Fibroblast of skin of left biceps (primary cell): ENCODE measurements at places on chromosomes 4 and X.

DNA sequence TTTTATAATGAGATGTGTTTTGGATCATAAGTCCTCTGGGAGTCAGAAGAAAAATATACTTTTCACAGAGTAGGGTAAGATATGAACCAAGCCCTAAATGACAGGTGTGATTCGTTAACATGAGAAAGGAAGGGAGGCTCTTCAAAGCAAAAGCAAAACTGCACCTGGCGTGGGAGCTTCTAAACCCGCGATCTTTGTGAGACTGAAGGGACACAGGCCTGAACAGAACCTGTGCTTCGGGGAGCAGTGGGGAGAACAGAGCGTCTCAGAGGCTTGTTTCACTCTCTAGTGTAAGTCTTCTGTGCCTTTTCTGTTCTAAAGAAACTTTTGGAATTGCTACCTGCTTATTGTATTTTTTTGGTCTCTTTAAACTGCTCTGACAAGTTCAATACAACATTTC is 30.2 kb upstream of the CYP4V2 start:
- DNase-seq, result no peak

GRCh38 chrX:155745792-155746191 is 133.0 kb upstream of the TMLHE start:
- DNase-seq, result no peak

DNA sequence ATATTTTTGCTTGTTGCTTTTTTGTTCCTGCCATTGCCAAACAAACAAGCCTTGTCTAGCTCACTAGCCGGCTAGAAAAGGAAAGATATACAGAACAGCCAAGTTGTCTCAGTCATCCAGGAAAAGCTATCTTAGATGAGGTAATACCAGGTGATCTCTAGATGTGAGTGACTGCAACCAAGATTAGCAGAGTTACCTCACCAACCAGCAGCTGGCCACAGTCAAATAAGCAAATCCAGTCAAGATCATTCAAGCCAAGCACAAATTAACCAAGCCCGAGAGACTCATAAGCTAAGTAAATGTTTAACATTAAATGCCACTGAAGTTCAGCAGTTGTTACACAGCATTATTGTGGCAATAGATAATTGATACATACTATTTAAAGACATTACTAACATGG is 108.6 kb downstream of the CENPC start:
- DNase-seq, result no peak

DNA sequence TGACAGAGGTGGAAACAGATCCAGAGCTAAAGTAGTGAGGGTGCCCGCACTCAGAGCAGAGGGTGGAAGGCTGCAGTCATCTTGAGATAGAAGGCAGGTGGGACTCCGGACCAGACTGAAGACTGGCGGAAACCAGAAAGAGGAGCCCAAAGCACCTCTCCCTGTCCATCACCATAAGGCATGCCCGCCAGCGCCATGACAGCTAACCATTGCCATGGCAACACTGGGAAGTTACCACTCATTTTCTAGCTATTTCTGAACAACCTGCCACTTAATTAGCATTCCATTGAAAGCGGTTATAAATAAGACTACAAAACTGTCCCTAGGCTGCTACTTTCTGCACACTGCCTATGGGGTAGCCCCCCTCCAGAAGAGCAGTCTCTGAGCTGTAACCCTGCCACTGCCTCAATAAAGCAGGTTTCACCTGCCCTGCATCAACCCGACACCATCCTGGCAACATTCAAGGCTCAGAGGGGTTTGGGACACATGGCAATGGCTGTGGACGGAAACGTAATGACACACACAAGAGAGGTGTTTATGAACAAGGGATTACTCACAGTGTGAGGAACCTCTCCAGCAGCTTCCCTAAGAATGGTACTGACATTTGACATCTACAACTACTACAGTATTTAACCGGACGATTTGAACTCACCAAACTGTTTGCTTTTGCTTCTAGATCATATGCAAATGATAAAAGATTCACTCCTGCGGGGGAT is 27.8 kb upstream of the FGFBP2 start:
- no peak for DNase-seq

- no peak for DNase-seq
These were observed 750 bp downstream of the TMEM129 start for GRCh38 chr4:1720163-1720983.

GRCh38 chrX:52977953-52978352 is 19.6 kb upstream of the FAM156A start:
- no peak for DNase-seq

DNA sequence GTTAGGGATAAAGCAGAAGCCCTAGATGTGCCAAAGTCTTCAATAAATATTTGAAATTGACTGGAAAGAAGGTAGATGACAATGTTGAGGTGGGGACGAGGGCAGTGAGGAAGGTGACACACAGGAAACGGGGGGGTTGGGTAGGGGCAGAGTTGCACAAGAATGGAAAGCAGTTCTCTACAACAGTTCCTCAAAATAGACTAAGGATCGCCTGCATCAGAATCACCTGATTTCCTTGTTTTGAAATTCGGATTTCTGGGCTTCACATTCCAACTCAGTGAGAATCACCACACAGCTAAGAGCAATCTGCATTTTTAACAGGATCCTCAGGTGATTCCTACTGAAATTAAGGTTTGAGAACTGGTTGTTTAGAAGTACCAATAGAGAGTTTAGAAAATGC is 70.6 kb downstream of the ARFIP1 start:
- DNase-seq, result no peak

GRCh38 chr4:109211671-109212070 is 90.8 kb downstream of the COL25A1 start:
- DNase-seq, result no peak

DNA sequence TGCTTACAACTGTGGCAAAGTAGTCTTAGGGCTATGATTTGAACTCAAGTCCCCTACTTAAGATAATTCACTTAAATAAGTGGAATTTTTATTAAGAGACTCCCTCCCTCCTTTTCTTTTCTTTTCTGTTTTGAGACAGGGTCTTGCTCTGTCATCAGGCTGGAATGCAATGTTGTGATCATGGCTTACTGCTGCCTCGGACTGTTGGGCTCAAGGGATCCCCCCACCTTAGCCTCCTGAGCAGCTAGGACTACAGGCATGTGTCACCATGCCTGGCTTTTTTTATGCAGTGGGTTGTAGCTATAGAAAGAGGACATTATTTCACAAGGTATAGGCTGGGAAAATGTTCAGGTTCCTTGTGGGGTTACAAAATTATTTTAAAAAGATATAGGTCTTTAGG is 19.2 kb downstream of the DIAPH2 start:
- DNase-seq, result no peak

DNA sequence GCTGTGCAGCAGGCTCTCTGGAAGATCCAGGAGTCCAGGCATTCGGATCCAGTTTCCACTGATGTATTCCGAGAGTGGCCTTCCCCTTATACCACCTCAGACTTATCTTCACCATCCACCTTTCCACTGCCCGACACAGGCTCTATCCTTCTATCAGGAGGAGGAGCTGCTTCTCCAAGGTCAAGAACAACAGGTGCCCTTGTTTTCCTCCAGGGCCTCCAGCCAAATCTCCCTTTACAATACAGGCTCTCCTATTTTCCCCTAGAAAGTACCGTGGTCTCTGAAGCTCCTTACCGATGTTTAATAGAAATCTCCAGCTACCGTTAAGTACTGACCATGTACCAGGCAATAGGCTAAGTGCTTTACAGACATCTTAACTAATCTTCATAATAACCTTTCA is 61.3 kb downstream of the AFAP1 start:
- DNase-seq, result no peak

DNA sequence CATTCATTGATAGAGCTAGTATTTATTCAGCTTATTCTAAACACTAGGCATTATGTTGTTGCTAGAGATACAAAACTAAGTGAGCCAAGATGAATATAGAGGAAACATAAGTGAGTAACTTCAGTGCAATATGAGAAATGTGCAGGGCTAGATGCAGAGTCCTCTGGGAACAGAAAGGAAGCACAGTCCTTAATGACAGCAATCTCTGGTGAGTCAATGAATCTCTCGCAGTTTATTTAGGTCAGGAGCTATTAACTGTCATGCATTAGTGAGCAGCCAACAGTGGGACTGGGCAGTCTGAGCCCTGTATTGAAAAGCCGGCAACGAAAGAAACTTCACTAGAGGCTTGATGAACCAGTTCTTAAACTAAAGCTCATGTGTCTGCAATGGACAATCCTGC is 598.1 kb upstream of the MAGEB2 start:
- peak; percentile 9 for DNase-seq

DNA sequence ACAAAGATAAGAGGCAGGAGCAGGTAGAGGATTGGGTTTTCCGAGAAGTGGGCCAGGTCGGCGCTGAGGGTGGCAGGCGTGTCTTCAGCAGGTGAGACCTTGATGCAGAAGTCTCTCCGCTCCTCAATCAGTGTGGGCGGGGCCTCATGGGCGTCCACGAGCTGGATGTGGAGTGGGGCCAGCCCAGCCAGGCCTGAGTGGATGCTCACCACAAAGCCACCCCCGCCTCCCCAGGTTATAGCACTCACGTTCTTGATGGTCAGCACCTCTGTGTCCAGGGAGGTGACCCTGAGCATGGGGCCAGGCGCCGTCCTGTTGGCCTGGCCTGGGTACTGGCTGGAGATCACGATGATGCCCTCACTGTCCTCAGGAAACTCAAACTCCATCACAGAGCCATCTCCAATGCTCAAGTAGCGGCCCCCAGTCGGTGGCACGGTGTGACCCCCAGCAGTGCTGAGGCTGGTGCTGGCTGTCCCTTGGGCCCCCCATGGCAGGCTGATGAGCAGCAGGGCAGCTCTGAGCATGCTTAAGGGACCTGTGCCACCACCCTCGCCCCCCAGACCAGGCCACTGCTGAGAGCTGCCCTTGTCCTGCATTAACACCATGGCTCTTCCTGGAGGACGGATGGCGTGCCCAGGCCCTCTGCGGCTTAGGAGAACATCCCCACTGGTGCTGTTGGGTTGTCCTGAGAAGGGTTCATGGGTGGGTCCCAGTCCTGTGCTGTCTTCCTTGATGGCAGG is 1.9 kb downstream of the SLC10A3 start:
- DNase-seq, result no peak

DNA sequence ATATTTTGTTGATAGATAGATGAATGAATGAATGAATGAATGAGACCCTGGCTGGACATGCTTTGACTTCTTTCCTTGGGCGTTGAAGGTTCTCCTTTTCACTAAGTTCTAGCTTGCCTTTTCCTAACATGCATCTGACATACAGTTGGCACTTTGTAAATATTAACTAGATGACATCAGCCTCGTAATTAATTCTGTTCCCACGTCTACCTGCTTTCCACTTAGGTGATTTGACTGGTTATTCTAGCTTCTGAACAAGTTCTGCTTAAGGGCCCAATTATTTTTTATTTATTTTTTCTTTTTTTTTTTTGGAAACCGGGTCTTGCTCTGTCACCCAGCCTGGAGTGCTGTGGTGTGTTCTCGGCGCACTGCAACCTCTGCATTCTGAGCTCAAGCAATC is 13.9 kb upstream of the RASL11B start:
- no peak for DNase-seq

- no peak for DNase-seq
These were observed 55.2 kb downstream of the DOCK11 start for GRCh38 chrX:118550792-118551191.

DNA sequence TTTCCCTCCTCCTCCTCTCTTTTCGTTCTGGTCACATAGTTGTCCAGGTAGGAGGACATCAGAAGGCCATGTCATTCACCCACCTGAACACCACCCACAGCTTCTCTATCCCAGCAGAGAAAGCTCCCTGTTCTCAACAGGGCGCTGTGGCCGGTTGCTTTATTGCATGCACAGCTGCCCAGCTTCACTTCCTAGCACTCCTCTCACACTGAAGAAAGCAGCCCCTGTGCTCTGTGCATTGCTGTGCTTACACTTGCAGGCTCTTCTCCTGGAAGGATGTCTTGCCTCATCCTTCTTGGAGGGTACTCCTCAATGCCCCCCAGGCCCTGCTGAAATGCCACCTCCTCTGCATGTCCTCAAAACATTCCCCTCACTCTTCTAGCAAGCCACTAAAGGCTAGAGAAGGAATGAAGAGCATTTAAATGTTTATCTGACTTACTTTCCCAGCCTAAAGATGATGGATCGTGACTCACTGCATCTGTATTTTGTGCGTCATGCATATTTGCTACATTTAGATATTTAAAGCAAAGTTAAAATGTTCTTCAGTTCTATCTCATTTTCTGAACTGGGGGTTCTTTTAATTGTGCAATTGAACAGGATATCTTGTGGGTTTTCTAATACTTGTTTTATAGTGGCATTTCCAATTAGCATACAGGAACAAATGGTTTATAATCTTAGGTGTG is 186.4 kb upstream of the PUDP start:
- DNase-seq, result peak; percentile 66

DNA sequence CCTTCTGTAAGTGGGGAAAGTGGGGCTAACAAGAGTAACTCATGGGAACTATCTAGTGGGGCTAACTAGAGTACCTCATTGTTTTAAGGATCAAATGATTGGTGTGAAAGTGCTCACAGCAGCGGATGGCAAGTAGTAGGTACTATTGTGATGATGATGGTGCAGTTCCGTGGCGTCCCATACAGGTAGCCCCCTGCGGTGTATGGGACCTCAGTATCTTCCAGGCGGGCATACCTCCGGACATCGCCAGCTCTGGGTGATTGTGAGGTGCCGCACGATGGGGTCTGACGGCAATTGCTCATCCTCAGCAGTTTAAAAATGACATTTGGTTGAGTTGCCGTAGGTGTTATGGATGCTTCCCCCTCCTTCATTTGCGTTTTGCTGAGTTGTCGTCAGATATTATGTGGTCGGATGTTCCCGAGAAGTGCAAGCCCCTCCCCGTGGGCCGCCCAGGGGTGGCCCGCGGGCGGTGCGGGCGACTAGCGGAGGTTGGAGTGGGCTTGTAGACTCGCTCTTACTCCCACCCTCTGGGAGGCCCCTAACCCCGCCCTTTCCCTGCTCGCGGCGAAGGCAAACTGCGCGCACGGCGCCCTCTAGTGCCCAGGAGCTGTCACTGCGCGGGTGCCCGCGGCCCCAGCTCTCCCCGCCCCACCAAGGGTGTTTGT is 18.3 kb upstream of the GPR101 start:
- DNase-seq, result peak; percentile 3

DNA sequence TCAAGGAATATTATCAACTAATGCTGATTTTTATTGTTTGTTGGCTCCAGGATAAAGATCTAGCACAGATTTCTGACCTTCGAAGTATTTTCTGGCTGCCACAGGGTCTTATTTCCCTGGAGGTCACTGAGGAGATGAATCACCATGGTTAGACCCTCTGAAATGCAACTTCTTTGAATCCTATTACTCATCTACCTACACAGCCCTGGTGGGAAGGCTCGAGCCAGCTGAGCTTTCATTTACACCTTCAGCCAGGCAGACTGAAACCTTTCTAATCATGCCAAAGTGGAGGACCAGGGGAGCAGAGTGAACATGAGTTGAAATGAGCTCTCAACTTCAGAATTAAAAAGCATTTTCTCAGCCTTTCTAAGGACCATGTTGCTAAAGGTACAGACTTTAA is 130.5 kb downstream of the SMIM20 start:
- no peak for DNase-seq

DNA sequence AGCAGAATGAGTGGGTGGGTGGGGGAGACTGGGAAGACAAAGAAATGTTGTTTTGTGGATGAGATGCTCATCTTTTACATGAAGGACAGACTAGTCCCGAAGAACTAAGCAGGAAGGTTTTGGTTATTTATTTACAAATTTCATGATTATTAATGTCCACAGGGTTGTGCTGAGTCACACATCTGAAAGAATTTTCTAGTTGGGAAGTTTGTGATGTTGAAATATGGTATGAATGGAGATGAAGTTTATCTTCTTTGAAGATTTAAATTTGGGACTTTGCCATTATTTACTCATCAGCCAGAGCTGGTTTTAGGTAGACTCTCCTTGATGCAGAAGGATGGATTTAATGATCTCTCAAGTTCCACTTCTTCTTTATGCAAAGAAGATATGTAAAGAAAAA is 75.5 kb downstream of the MOSPD2 start:
- no peak for DNase-seq

GRCh38 chr4:109977854-109978501 is 65.3 kb downstream of the EGF start:
- no peak for DNase-seq

GRCh38 chrX:136636121-136636520 is 11.8 kb upstream of the CD40LG start:
- DNase-seq, result no peak
